ENCODE measurements at places on chromosomes 4 and X.

- DNase-seq: no peak
These were observed 201.7 kb upstream of the AR start for GRCh38 chrX:67342138-67342537.

GRCh38 chr4:73315091-73315490 lies 56.5 kb upstream of the ANKRD17 start:
- no peak for DNase-seq

- DNase-seq: peak; percentile 43
These were observed 13.9 kb downstream of the SCARB2 start for GRCh38 chr4:76199664-76200211.

- no peak for DNase-seq
These were observed 98.9 kb downstream of the KLHL8 start for GRCh38 chr4:87121341-87122065.

DNA sequence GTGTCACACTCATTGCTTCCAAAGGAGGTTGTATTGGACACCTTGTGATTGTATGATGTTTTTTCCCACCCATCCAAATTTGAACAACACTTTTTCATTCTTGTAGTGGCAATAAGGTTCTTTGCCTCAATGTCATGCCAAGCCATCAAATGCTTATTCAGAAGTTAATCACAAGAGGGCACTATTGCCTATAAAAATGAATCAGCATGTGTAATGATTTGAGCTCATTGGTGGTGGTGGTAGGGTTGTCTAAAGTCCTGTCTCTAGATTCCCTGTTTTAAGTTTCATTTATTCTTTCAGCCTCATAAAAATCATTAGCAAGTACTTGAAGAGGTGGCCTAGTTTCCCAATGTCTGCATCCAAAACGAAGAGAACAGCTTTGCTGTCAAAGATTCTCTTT lies 37.0 kb downstream of the IRS4 start:
- no peak for DNase-seq

DNA sequence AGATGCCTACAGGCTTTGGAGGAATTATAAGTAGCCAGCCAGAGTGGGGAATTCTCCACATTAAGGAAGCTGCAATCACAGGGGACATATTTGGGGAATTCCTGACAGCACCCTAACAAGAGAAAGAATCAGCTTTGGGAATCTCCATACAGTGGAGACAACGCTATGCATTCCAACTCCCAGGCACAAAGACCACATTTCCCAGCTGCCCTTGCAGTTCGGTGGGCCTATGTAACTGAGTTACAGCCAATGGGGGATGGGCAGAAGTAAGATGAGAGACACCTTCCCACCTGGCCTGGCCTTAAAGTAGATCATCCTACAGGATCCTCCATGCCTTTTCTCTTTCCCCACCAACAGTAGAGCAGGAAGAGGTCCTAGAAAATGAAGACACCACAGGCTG lies 43.4 kb upstream of the CCKAR start:
- no peak for DNase-seq

- no peak for DNase-seq
These were observed 1360.9 kb downstream of the STIM2 start for GRCh38 chr4:28221536-28221935.

DNA sequence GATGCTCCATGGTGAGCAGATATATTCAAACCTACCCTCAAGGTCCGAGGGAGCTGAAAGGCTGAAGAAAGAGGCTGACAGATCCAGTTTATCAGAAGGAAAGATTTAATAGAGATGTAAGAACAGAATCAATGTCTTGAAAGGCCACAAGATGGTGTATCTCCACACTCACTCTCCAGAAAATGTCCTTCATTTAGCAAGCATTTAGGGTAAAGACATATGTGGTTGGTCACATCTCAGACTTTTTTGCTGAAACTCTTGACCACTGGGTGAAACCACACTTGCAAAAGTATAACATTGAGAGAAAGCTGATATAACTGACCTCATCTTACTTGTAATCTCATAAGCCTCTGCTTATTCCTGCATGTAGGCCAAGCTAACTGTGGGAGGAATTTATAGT lies 745.8 kb upstream of the GALNTL6 start:
- no peak for DNase-seq

DNA sequence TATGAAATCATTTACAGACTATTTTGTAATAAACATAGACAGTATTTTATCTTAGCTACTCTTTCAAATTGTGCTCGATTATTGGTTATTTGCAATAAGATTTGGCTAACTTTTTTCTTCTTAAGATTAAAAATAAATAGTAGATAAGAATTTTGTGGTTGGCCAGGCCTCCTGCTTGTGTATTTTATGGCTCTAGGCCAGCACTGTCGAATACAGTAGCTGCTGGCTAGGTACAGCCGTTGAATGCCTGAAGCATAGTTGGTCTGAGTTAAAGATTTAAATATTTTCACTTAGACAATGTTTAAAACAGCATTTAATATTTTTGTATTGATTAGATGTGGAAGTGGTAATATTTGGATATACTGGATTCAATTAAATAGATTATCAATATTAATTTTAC lies 481.0 kb downstream of the SPRY1 start:
- DNase-seq: no peak

GRCh38 chr4:102157984-102158383 lies 187.3 kb downstream of the SLC39A8 start:
- DNase-seq: no peak

DNA sequence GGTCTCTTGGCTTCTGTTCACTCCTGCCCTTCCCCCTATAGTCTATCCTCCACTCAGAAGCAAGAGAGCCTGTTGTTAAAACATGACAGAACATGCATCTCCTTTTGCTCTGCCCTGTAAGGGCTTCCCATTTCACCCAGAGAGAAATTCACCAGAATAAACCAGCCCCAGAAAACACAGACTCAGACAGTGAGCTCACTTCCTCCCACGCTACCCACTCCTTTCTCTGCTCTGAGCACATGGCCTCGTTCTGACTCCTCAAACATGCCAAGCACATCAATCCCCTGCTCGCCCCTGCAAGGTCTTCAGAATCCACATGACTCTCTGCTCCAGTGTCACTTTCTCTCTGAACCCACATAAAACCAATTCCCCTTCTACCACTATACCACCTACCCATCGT lies 50.4 kb downstream of the MID1 start:
- no peak for DNase-seq

GRCh38 chr4:168587411-168588125 lies 90.7 kb downstream of the PALLD start:
- DNase-seq: no peak

- no peak for DNase-seq
These were observed 177.9 kb upstream of the STK26 start for GRCh38 chrX:131845201-131845600.

- DNase-seq: no peak
These were observed 854.4 kb upstream of the INTU start for GRCh38 chr4:126778348-126778747.

Data from CD4-positive, alpha-beta T cell treated with Interferon gamma for 1 hour (primary cell).